ENCODE measurements at places on chromosomes 3 and 15.

DNA sequence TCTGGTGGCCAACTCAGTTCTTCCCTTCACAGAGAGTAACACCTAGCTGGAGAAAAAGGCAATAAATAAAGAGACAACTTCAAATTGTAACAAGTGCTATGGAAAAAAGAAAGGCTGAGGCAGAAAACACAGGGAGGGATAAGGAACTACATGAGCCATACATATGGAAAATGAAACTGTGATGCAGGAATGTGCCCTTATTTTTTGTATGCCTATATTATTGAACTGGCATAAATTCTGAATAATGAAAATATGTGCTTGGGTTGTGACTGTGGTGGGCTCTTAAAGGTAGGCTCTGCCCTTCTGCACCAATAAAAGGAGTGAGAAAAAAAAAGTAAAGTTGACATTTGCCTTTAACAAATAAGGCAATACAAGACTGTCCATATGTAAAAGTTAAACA is 19.6 kb downstream of the FHIT start:
- no peak for DNase-seq

- no peak for DNase-seq
Observed at GRCh38 chr3:25781758-25782594, 1.3 kb downstream of the NGLY1 start.

DNA sequence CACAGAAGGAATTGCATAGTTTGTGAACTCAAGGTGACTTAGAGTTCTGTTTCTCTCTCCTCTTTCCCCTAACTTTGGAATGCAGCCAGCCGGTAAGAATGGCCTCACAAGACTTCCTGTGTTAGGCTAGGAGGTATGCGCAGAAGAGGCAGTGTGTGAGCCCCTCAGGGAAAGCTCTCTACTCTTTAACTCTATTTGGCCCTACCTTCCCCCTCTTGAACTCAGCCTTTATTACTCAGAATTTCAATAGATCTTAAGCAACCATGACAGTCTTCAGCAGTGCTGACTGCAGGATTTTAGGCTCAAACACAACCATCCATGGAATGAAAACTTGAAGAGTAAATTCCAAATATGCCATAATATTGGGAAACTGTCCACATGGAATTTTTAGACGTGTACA is 209.5 kb downstream of the DTWD1 start:
- no peak for DNase-seq

DNA sequence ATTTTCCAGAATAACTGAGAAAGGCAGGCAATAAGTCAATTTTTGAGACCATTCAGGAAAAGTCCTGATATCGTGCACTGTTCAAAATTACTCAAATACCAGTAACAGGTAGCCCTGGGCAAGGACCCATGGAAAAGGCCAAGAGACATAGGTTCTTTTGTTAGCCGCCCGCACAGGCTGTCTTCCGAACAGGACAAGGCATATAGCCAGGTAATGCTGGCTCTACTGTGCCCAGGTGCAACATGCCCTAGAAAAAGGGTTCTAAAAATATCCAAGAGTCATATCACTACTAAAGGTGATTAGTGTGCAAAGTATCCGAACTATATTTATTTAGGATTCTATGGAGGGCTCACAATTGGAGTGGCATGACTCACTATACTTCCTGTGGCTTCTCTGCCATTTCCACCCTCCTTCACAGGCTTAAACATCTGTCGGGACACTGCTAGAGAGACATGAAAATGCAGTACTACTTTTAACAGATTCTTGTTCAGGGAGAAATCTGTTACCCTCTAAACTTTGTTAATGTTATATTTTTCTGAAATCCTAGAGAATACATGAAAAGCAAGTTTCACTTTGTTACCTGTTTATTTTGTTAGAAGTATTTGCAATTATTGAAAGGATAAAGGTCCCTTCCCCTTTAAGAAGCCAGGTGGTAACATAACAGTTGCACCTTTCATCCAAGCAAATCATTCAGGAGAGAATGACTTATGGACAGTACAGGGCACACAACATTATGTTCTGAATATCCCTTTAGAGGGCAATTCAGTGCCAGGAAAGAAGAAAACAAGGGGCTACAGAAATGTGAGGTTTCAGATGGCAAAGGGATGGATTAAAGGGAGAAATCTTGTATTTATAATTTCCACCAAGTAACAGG is 293.3 kb upstream of the THBS1 start:
- no peak for DNase-seq

DNA sequence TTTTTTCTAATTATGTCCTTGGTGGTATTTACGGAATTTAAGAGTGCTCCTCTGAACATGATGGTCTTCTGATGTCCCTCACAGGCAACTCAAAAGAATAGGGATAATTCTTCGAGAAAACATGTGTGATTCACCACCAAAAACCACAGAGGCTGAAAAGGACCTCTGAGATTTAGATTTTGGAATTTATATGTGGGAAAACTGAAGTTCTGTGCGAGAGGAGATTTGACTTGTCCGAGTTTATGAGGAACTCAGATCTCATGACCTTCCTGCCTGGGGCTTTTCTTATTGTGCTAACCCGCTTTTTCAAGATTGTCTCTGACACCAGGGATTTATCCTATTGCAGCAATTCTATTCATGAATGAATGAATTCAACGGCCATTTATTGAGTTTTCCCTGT is 142.4 kb downstream of the FAM43A start:
- no peak for DNase-seq

- DNase-seq: no peak
Observed at GRCh38 chr15:87777054-87777561, 479.4 kb downstream of the NTRK3 start.

GRCh38 chr15:61130950-61131942 is 97.9 kb downstream of the RORA start:
- no peak for DNase-seq

DNA sequence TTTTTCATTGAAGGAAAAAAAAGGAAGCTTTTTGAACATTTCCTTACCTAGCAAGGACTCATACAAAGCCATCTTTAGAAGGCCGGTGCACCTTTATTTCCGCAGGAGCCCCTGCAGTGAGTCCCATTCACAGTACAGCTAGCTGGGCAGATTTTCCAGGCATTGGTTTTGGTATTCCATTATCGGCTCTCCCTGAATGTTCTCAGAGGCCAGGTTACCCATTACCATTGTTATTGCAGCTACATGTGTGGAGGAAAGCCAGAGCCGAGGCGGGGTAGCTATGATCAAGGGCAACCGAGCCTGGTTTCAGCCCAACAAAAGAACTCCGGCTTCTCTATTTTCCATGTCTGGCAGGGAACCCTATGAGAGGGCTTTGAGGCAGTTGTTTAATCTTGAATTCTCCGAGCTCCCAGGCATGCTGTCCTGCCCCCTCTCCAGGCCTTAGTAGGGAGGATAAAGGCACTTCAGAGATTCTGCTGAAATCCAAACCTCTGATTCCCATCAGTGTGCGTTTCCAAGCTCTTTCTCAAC is 100.3 kb downstream of the LRRK1 start:
- DNase-seq: no peak

DNA sequence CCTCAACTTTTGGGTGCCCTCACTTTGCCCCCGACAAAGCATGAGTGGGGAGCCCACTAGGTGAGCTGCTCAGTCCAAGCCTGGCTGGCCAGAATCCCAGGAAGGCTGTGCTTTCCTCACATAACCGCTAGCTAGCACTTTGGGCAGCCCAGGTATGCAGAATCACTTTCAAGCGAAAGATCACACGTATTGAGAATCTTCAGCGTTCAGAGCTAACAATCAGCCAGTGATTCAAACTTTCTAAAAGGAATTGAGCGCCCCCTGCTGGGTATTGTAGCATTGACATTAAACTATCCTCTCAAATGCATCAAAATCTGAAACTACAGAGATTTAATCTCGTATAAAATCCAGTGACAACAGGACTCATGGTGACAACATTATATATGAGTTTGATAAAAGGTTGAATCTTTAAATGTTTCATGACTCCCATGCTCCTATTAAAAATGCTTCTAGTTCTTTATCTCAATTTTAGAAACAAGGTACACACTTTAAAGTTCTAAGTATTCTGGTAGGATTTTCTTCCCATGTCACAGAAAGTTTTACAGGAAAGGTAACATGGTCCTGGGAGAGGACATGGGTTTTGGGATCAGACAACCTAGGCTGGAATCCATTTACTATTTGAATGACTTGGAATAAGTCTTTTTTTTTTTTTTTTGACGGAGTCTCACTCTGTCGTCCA is 11.8 kb downstream of the ANAPC13 start:
- peak; percentile 73 for DNase-seq

- DNase-seq: no peak
Observed at GRCh38 chr3:22947851-22948250, 255.3 kb upstream of the UBE2E2 start.

- DNase-seq: no peak
Observed at GRCh38 chr15:38171973-38172372, 80.7 kb upstream of the SPRED1 start.

DNA sequence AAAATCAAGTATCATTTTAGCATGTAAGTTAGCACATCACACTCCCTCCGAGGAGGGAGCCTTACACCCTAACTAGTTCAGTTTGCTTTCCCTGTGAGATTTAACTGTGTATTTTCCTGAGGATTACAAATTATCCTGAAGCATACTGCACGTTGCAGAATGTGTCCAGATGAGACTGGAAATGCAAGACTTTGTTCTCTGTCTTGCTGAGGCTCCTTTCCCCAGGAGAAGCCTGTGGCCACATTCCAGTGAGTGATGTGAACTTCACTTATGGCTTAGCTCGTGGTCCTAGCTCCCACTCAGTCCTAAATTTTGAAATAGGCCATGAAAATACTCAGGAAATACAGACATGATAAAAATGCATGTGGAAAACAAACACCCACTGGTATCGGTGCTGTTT is 23.7 kb downstream of the PDZRN3 start:
- no peak for DNase-seq

DNA sequence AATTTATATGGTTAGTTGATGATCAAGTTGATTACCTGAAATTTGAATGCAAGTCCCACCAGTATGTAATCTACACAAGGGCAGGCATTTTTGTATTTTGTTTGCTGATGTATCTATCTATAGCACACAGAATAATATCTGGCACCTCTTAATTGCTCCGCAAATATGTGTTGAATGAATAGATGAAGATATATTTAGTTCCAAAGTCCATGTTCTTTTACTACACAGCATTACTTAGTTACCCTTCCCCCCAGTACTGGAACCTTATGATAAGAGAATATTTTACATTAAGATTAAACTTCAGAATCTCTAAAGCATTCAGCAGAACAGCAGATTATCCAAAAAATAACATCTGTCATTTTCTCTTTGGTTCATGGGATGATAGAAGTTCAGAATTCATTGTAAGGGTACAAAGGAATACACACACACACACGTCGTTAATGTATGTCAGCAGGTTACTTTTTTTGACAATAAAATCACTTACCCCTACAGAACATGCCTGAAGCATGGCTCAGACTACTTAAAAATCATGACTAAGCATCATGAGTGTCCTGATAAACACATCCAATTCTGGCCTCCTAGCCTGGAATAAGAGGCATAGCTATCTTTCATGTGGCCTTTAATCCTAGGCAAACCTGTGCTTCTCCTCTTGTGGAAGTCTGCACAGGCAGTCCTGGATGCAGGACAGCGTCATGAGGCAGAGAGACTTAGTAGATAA is 148.9 kb upstream of the TBC1D5 start:
- DNase-seq: no peak

DNA sequence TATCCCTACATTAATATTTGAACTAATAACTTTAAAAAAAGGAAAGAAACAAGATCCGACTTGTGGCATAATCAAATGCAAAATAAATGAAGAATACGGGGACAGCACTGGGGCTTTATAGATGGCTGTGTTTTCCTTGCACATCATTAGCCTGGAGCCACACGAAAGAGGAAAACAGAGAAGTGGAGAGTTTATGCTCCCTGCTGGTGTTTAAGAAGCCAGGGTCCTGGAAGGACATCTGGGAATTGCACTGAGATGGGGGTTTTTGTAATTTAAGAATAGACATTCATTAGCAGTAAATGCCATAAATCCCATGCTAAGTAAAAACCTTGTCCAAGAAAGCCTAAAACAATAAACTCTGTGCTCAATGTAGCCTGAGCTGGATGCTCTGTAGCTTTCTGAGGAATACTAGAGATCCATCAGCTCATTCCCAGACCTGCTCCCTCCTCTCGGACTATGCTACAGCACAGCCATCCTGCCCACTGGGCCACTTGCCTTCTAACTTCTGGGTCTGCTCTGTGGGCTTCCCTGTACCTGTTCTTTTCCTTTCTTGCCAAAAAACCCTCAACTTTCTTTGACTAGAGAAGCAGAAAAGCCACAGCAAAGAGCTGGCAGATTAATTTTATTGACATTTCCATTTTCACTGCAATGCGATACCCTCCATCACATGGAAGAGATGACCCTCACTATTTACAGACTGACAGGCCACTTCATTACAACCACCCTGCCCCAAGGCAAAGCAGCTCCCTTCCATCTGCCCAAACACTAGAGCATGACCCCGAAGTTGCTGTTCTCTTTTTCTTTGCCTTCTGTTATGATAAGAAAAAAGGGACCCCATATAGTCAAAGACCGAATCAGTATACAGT is 62.3 kb downstream of the MEIS2 start:
- DNase-seq: no peak
